Lung (tissue), 17 donors: ENCODE measurements at places on chromosomes 13 and 19.

DNA sequence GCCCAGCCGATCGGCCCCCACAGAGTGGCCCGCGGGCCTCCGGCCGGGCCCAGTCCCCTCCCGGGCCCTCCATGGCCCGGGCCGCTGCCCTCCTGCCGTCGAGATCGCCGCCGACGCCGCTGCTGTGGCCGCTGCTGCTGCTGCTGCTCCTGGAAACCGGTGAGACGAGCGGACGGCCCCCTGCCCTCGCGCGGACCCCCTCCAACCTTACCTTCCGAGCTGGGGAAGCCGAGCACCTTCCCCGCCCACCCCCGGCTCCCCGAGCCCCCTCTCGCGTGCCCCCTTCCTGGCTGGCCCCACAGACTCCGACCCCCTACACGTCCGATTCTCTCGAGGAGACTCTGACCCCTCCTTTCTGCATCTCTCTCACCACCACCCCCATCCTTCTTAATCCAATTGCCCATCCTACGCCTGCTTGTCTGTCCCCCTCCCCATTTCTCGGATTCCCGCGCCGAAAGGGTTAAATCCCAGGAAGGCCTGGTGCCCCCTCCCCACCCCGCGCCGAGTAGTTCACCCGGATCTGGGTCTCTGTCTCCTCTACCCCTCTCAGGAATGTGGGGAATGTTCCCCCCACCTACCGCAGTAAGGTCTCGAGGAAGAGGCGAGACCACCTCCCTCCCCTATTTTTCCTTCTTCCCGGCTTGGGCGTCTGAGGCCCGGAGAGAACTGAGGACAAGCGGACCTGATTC, 502 bp downstream of the NECTIN2 start:
- peak; percentile 76 for DNase-seq

GRCh38 chr13:103926118-103926517, 859.9 kb upstream of the SLC10A2 start:
- DNase-seq: no peak

GRCh38 chr13:50682002-50682401, 161.5 kb downstream of the DLEU7 start:
- DNase-seq: no peak

DNA sequence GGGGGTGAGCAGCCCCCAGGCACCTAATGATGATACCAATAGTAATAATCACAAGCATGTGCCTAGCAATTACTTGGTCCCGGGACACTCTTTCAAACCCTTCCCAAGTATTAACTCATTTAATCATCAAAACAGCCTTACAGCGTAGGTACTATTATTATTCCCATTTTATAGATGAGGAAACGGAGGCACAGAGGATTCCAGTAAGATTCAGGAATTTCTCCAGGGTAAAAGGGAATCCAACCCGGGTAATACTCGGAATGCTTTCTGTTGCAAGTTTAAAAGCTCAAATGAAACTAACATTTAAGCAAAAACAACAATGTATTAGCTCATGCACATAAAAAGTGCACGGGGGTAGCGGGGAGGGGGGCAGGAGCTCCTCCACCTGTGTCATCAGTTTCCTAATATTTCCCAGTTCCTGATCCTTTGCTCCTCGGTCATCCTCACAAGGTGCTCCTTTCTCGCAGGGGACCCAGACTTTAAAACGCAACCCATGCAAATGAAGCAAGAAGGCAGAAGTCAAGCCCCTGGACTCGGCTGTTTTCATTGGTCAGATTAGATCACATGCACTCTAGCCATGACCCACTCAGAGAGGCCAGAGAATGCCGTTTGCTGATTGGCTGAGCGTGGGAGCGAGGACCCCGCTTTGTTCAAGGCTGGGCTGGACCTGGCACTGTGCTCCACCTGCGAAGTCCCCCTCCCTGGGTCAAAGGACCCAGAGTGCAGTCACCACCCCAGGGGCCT, 38.3 kb upstream of the C19orf12 start:
- DNase-seq: no peak

- peak; percentile 92 for DNase-seq
Observed at GRCh38 chr19:2983351-2984214, 6.2 kb downstream of the TLE6 start.

DNA sequence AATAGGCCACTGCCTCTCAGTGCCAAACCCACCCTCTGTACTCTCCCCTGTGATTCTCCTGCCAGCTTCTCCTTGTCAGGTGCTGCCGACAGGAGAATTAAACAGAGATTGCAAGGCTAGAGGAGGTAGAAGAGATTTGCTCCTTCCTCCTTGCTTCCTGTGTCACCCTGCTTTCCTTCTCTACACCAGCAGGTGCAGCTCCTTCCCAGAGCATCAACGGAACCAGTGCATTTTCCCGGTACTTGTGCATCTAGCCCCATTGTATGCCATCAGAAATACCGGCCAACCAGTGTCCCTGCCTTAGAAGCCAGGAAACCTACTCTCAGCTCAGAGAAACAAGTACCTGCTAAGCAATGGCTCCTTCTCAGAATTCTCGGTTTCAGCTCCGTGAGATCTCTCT, 253.2 kb downstream of the SUCLA2 start:
- DNase-seq: no peak

GRCh38 chr19:17323300-17323963, 11.2 kb downstream of the ANO8 start:
- no peak for DNase-seq

DNA sequence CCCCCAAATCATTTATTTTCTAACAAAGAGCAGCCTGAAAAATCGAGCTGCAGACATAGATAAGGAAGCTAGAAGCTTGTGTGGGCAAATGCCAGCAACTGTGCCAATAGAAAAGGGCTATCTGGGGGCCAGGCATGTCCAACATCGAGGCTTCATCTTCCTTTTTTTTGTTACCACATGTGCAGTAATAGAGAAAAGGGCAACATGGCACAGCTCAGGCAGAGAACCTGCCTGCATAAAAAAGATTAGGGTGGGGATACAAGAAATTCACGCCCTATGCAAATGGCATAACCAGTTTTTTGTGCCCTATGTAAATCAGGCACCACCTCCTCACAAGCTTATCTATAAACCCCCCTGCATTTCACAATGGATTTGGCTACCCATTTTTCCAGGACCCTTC, 60.4 kb upstream of the ABCC4 start:
- DNase-seq: no peak

- DNase-seq: no peak
Observed at GRCh38 chr19:38425222-38425809, 703 bp downstream of the RASGRP4 start.

DNA sequence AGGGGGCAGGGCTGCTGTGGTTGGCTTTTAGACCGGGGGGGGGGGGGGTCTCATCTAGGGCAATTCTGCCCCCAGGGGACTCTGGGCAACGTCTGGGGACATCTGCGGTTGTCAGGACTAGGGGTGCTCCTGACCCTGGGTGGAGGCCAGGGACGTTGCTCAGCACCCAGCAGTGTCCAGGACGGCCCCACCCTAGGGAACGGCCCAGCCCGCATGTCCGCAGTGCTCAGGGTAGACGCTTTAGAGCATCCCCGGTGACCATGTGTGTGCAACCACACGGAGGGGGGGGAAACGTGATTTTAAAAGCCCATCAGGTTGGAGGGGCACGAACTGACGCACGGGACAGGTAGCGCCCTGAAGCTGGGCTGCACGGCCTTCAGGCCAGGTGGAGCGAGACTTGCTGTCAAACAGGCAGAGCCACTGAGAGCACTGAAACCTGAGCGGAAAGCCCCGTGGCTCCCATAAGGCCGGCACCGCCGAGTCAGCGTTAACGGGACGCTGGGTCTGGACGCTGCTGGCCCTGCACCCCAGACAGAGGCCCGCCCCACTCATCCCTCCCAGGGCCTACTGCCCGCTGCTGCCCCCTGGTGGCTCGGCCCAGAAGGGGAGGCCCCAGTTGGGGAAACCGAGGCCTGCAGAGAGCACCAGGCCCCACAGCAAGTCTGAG, 8.3 kb downstream of the CACTIN start:
- DNase-seq: peak; percentile 80

GRCh38 chr13:113043931-113044330, 61.7 kb upstream of the F7 start:
- no peak for DNase-seq

DNA sequence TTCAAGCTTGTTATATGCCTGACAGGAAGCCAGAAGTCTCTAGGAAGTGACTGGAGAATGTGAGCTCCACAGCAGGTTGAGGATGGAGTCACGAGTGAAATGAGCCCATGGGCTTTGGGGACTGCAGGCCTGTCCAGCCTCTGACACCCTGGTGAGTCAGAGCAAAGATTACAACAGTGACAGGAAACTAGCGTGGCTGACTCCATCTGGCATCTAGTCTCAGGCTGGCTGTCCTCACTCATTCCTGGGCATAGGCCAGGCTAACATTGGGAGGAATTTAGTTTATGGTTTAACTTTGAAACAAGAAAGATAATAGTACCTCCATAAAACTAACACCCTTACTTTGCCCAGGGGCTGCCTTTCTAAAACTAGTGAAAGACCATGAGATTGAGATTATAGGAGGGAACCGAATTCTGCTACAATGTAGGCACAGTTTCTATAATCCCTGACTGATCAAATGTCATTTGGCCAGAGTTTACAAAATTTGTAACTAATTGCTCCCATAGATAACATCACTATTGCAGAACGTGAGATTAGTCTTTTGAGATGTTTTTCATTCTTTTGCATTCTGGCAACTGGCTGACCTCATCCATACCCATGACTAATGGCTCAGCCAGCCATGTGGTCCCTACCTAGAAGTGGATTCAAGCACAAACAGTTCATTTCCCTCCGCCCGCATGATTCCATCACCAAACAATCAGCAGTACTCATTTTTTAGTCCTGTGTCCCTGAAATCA, 28.4 kb downstream of the PSG1 start:
- DNase-seq: no peak

GRCh38 chr19:861756-862580, 2.5 kb downstream of the CFD start:
- DNase-seq: no peak

- DNase-seq: no peak
Observed at GRCh38 chr13:93243375-93244063, 16.9 kb downstream of the GPC6 start.

DNA sequence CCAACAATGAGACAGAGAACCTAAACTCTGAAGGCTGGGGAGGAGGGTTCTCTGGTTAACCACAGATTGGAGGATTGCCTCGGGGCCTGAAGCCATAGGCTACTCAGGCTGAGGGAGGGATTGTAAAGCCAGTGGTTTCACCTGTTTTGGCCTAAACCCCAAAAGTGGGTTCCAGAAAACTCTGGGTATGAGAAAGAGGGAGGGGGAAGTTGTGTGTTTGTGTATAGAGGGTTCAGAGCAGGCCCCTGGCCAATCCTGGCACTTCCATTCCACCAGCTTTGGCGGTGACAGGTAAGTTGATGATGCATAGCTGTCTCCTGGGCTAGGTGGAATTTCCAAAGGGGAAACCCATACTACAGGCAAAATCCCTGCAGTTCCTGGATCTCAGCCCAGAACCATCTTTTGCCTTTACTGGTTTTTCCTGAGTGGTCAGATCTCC, 13.5 kb upstream of the CCDC97 start:
- DNase-seq: no peak

- no peak for DNase-seq
Observed at GRCh38 chr13:111209613-111210012, 94.5 kb downstream of the ARHGEF7 start.

DNA sequence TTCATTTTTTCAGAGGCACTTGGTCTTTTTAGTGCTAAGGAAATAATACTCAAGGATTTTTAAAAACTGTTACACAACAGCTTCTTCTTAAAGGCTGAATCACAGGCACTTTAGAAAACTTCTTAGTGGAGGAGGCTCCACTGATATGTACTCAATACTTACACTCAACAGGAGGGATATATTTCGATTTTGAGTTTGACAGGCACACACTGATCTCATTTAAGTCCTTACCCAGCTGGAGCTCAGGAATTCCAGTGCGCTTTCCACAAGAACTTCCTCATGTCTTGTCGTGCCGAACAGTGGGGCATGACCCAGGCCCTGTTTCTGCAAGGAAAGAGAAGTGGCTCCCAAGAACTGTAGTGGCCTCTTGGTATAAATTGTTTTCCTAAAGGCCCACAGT, 103.8 kb downstream of the RGCC start:
- DNase-seq: peak; percentile 53

GRCh38 chr13:59472134-59472533, 691.6 kb downstream of the DIAPH3 start:
- no peak for DNase-seq

DNA sequence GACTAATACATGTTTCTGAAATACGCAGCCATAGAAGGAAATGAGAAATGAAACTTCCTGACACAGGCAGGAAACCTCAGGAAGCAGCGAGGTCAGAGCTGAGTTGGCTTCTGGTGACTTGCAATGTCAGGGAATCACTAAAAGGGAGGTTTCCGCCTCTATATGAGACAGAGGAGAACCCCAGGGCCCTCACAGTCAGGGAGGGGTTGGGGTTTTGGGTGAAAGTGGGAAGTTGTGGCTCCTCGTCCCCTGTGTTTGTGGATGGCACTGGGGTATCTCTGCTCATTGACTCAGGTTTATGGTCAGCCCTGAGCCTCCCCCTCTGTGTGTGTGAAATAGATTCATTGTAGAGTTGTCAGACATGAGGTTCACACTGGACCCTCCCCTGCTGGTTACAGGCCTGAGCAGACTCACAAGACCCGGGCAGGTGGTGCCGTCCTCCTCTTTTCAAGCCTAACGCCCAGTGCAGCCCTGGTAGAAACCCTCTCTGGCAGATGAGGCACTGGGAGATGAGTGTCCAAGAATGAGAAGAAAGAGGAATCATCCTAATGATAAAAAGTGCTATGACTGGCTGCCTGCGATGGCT, 5.5 kb upstream of the LILRA6 start:
- no peak for DNase-seq
